Psoas muscle (tissue), 8 donors: ENCODE measurements at places on chromosomes 12 and 14.

GRCh38 chr14:75431827-75432226, 4.0 kb downstream of the JDP2 start:
- H3K4me1 ChIP-seq: peaks cover 64% of the 10 kb centered on the region
- peak overlapping the region; percentile 75 for H3K4me3 ChIP-seq
- H3K36me3 ChIP-seq: peaks cover 53% of the 10 kb centered on the region
- H3K27me3 ChIP-seq: no peaks in the 10 kb centered on the region
- DNase-seq: no peak

DNA sequence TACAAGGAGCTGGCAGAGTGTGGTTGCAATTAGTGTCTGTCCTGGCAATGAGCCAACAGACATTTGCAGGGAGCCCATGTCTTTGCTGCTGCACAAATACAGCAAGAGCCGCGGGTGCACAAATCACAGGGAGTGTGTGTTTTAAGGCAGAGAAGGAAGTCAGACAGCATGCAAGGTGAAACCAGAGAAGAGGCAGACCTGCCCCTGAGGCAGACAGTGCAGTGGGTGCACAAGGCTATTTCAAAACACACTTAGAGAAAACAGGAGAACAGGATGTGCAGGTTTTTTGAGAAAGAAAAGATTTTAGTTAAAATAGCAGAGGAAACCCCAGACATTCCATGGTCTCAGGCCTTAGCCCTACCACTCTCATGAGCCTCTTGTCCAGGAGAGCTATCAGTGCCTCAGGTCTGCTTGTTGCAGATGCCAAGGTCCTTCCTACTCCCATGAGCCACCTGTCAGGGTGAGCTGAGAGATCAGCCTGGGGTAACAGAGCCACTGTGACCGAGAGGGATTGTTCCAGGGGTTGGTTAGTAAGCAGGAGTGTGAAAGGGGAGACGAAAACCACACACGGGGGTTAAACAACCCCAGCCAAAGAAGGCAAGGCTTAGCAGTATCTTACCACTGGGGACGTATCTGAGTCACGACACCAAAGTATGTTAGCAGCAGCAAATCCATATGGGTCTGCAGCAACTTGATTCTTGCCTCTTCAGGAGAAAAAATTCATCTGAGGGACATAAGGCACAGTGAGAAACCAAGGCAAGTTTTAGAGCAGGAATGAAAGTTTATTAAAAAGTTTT, 78.1 kb downstream of the C14orf132 start:
- H3K27ac ChIP-seq: no peak overlapping the region
- no peak for DNase-seq
- no peaks in the 10 kb centered on the region for H3K36me3 ChIP-seq
- H3K27me3 ChIP-seq: no peaks in the 10 kb centered on the region
- no peak overlapping the region for H3K4me3 ChIP-seq
- H3K4me1 ChIP-seq: no peaks in the 10 kb centered on the region

GRCh38 chr14:37472906-37473305, 122.1 kb downstream of the FOXA1 start:
- H3K4me1 ChIP-seq: no peaks in the 10 kb centered on the region
- no peak for DNase-seq
- H3K4me3 ChIP-seq: no peak overlapping the region
- no peak overlapping the region for H3K27ac ChIP-seq

- H3K4me1 ChIP-seq: peaks cover 60% of the 10 kb centered on the region
- no peak for DNase-seq
- H3K27ac ChIP-seq: peak overlapping the region; percentile 73
- H3K36me3 ChIP-seq: no peaks in the 10 kb centered on the region
These were observed 8.7 kb downstream of the SYNE3 start for GRCh38 chr14:95507701-95508103.

DNA sequence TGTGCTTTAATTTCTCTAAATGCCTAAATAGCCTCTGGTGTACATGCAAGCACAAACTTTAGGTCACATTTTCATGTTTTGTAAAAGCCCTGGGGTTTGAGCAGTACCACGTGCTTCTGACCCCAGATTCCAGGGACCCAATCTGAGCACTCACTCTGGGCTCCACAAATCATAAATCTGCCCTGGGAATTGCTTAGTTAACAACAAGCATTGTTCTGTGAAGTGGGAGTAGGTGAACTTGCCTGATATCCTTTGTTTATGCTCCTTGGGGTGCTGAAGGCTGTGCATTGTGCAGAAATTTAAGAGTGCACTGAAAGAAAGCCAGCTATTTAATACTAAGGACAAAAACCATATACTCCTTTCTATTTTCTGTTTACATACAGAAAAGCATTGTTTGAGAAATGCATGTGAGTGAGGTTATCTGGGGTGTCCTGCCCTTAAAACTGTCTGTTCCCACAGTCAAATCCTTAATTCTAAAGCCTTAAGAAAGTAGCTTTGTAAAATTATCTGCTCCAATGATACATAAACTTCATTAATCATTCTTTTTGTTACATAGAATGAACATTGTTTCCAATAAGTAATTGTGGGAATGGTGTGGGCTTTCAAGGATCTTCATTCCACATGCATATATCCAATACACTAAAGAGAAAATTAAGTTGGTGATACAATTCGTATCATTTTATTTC, 258.6 kb upstream of the NPAS3 start:
- peaks cover 8% of the 10 kb centered on the region for H3K4me1 ChIP-seq
- DNase-seq: no peak
- peaks cover 26% of the 10 kb centered on the region for H3K36me3 ChIP-seq
- no peak overlapping the region for H3K27ac ChIP-seq

- no peaks in the 10 kb centered on the region for H3K27me3 ChIP-seq
- peaks cover 1% of the 10 kb centered on the region for H3K4me1 ChIP-seq
- DNase-seq: no peak
These were observed 174.6 kb downstream of the STXBP6 start for GRCh38 chr14:24875203-24875838.

- no peak overlapping the region for H3K27ac ChIP-seq
- no peaks in the 10 kb centered on the region for H3K4me1 ChIP-seq
- no peak overlapping the region for H3K4me3 ChIP-seq
- DNase-seq: no peak
These were observed 365.1 kb upstream of the DIO2 start for GRCh38 chr14:80576401-80576800.

DNA sequence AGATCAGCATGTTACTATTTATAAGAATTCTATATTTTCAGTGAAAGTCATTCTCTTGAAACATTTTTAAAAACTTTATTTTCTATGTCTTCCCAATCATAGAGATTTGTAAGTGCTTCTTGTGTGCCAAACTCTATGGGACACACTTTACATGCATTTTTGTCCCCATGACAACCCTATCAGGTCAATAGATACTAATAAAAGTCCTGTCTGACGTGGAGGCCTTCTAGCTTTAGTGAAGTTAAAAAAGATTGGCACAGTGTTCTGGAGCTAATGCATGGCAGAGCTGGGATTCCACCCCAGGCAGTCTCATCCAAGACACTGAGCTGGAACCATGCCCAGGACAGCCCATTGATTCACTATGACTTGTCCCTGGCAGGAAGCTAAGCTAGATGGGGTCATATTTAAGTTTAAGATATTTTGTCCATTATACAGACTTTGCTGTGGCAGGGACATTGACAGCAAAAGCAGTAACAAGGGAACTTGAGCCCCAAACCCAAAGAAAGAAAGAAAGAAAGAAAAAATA, 28.1 kb downstream of the TTC6 start:
- DNase-seq: no peak
- H3K36me3 ChIP-seq: no peaks in the 10 kb centered on the region
- H3K27ac ChIP-seq: no peak overlapping the region
- peaks cover 50% of the 10 kb centered on the region for H3K27me3 ChIP-seq
